ENCODE measurements at places on chromosomes 1 and 21.
A peak's percentile ranks its signal among the peaks of the same experiment; 100 is the strongest.

DNA sequence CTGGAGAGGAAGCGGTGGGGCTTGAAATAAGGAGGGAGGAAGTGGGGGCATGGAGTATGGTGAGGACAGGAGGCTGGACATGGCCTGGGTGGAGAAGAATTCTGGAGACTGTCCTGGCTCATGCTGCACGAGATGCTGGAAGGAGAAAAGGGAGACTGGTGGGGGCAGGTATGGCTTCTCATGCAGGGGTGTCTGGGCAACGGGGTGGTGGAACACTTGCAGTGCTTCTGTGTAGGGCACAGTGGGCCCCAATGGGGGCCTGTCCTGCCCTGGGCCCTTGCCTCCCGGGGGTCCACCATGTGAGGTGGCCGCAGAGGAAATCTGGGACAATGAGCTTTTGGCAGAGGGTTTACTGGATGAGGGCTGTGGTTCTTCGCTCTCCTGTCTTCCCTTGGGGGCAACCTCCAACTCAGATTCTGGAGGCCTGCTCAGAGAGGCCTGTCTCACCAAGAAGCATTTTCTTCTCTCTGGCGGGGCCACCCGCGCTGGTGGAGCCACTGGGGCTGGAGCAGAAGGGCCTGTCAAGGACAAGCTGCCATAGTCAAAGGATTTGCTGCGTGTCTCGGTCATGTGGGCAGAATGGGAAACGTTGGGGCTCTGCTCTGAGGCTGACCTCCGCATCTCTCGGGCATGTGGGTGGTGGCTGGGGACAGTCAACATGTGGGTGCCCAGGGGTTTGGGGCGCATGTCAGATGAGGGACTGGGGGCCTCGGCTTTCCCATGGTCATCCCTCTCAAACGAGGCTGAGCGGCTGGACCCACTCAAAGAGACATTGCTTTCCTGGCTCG is 96.9 kb upstream of the EDN2 start:
- no peak for DNase-seq

DNA sequence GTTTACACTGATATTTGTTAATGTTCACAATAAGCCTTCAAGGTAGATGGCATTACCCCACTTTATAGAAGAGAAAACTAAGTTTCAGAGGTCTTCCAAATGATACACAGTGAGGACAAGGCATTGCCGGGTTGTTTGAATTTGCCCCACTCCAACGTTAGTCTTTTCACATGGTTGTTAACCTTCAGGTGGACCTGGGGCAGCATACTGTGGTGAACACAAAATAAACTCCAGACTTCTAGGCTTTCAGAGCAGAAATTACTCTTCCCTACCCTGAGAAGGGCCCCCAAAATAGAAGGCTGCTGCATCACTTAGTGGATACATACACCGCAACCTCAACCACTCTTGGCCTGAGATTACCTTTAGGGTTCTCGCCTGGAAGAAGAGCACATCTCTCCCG is 3.4 kb upstream of the KHDRBS1 start:
- no peak for DNase-seq

DNA sequence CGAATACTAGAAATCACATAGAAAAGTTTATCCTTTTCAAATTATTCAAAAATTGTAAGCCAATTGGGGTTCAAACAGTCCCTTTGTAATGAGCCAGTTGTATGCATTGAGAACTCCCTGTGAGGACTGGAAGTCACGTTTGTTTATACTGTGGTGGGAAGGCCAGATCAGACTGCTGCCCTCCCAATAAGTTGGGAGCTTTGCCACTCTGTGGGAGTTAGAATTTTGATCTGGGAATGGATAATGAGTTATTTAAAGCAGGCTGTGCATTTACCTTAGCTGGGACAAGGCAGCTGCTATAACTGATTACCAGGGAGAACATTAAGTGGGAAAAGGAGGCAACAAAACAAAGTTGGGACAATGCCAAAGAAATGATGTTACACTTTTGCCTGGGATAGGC is 178.8 kb downstream of the SDCCAG8 start:
- DNase-seq: no peak

DNA sequence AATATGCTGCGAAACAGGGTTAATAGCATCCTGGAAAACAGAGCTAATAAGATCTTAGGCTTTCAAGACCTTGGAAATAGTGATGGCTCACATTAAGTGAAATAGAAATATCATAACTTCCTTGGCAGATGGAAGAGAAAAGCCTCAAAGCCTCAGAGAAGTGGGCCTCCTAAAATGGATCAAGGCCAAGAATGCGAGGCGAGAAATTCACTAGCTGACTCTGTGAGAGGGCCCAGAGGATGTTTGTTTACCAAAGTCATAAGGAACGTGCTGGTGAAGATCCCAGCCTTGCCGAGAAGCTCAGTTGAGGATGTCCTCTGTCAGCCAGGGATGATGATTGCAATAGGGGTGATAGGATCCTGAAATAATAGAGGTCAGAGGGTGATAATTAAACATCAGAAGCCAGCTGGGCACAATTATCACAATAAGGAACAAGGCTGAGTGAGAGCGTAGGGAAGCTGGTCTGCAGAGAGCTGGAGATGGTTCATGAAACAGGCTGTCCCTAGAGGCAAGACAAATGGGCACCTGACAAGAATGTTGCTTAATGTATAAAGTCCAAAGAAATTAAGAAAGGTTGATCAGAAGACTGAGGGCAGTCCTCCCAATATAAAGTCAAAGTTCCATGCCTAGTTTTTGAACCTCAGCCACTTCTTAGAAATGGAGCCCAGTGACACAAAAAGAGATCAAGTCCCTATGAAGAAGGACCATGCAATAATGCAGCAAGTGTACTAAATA is 101.7 kb upstream of the COG2 start:
- DNase-seq: no peak

- no peak for DNase-seq
Observed at GRCh38 chr1:199029401-199029800, 390.6 kb downstream of the PTPRC start.

- no peak for DNase-seq
Observed at GRCh38 chr21:36860736-36861594, 105.5 kb downstream of the HLCS start.

GRCh38 chr1:47182676-47183235 is 7.1 kb downstream of the PDZK1IP1 start:
- DNase-seq: no peak

DNA sequence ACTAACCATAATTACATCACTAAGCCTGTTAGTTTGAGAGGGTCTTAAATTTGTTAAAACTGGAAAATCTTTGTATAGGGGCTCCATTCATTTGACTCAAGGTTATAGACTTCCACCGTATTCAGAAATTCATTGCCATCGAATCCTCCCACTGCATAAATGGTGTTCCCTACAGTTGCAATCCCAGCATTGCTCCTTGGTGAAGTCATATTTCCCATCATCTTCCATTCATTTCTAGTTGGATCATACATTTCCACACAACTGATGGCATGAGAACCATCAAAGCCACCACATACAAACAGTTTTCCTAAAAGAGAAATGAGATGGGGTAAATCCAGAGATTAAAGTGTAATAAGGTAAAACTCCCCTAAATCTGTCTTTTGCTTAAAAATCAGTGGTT is 19.1 kb downstream of the IVNS1ABP start:
- no peak for DNase-seq

- DNase-seq: peak; percentile 74
Observed at GRCh38 chr1:202165267-202165941, 5.0 kb upstream of the PTPN7 start.

DNA sequence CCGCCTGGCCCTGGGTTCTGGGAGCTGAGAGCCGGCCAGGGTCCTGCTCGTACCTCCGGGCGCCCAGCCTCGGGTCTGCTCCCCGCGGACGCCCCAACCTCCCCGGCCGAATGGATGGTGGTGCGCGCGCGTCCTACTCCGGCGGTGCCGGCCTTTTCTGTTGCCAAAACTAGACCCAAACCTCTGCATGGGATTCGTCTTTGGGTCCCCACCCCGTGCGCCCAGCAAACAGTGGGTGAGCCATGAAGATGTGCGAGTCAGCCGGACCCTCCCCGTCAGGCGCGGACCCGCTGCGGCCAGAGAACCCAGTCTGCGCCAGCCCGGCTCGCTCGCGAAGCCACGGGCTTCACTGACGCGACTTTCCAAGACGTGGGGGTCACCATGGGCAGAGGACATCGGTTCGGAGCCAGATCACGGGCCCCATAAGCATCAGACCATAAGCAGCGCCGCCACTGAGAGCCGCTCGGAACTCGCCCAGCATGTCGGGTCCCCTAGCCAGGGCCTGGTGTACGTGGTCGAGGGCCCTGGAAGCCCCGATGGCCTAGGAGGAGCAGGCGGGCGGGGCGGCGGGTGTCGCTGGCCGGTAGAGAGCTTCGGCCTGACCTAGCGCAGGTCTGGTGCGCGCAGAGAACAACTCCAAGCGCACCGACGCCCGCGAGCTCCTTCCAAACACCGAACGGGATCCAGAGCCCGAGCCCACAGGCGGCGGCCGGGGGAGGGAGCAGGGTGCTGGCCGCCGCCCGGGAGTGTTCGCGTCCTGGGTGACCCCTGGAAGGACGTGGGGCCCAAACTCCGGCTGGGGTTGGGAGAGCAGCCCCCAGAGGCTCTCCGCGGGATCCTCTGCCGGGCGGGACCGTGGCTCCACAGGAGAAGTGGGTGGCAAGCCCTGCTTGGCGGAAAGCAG is 1.0 kb upstream of the TP73 start:
- no peak for DNase-seq

- DNase-seq: no peak
Observed at GRCh38 chr1:203086992-203087763, 1.4 kb upstream of the MYOG start.

DNA sequence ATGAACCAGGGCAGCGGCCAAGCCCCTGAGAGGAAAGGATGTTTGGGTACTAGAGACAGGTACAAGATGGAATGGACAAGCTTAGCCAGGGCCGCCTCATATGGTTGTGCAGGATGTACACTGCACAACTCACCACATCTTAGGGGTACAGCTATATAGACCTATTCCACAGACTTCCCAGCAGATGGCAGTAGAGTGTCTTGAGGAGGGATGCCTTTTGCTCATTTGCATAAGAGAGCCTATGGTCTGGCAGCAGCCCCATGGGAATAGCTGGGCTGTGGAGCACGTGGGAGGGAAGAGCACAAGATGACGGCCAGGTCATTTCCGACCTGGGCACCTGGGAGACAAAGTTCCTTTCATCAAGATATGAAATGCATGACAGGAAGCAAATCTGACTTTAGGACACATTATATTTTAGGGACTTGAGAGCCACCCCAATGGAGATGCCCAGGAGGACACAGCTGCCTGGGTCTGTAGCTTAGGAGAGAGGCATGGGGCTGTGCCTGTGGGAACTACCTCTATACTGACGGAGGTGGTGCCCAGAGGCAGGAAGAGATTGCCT is 215.5 kb downstream of the KCNJ6 start:
- DNase-seq: no peak

DNA sequence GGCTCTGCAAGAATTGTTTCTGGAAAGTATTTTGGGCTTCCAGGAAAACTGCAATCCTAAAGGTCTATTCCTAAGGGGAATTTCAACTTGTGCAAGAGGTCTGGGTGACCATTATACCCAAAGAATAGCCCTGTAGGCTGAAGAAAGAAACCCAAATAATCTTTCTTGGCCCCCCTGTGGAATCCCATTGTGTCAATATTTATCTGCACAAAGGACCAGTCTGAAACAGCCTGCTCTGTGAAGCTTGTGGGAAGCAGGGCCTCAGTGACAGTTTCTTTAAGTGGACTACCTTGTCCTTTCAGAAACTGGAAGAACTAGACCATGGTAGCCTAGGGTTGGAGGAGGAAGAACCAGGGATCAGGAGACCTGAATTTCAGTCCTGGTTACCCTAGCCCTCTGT is 58.4 kb upstream of the HSD17B7 start:
- no peak for DNase-seq

DNA sequence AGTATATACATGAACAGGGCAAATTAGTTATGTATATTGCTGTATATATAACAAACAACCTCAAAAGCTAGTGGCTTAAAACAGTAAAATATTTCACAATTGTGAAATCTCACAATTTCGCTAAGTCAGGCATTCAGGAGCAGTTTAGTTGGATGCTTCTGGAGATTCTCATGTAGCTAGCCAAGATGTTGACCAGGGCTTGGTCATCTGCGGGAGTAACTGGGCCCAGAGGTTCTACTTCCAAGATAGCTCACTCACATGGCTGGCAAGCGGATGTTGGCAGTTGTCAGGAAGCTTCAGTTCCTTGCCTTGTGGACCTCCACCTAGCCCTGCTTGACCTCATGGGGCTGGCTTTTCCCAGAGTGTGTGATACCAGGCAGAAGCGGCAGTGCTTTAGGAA is 95.6 kb downstream of the TTC3 start:
- DNase-seq: no peak

DNA sequence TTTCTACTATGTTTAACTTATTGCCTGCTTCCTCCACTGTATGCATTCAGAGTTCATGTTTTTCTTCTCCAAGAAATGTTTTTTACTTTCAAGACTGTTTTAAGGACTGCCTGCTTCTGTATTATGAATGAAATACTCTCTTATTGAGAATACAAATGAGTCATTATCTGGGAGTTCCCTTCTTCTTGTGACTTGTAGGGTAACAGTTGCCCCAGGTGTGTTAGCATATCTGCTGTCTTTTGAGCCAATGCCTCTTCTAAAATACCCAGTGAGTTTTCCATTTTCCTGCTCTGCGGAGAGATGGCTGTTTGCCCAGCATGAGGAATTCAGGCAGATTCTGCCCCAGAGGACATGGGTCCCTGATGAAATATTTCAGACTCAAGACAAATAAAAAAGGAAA is 34.1 kb upstream of the ST6GALNAC5 start:
- no peak for DNase-seq

GRCh38 chr1:35650416-35650815 is 9.1 kb upstream of the PSMB2 start:
- no peak for DNase-seq

- DNase-seq: no peak
Observed at GRCh38 chr1:218527737-218528136, 182.6 kb downstream of the TGFB2 start.

DNA sequence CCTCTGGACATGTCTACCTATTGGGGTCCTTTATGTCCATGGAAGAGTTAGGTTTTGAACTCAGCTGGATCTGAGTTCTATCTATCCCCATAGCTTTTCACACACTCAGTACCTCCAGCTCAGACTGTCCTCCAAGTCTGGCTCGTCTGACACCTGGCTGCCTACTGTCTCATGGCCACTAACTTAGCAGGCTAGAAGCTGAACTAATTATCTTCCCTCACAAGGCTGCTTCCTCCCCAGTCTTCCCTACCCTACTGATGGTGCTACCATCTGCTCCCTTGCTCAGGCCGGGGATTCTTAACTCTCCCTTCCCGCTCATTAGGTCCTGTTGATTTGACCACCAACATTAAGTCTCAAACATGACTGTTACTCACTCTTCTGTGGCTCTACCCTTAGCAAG is 13.4 kb downstream of the VANGL2 start:
- DNase-seq: no peak

GRCh38 chr1:54581621-54582035 is 33.6 kb downstream of the ACOT11 start:
- DNase-seq: no peak

GRCh38 chr1:64006276-64007051 is 197.0 kb upstream of the UBE2U start:
- DNase-seq: no peak

DNA sequence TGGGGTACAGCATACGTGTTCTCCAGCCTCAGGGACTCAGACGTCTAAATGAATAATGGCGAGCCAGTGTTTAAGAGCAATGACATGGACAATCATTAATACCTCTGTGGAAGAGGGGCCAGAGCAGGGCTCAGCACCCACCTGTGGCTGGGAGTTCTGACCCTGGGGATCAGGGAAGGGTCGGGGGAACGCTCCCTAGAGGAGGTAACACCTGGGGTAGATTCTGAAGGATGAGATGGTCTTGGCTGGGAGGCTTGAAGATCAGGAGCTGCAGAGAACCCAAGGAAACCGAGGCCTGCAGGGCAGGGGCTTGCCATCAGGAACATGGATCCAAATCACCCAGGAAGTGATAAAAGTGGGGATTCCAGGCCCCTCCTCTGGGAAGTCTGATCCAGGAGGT is 138.2 kb upstream of the RUNX3 start:
- no peak for DNase-seq
